ENCODE measurements at places on chromosomes 5 and 9.

DNA sequence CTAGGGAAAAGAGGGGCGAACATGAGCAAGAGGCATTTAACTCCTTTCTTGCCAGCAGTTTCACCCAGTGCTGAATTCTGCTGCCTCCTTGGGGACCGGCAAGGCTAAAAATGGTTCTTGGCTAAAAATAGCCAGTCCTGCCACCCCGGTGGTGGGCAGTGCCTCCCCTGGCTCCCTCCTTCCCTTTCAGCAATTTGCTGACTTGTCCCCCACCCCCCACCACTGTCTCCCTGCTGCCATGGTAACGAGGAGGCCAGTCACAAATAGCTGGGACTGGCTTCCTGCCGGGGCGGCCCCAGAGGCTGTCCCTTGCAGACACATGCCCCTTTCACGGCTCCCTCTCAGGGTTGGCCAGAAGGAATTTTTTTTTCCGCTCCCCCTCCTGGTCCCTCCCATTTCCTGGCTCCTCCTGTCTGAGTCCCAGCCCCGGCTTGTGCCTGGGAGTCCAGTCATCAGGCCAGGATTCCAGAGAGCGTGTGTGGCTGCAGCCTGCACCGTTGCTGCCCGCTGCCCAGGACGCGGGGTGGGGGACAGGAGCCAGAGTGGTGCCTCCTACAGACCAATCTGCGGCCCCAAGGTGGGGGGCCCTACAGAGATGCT is 130.3 kb downstream of the RGS3 start:
- no peak for DNase-seq

DNA sequence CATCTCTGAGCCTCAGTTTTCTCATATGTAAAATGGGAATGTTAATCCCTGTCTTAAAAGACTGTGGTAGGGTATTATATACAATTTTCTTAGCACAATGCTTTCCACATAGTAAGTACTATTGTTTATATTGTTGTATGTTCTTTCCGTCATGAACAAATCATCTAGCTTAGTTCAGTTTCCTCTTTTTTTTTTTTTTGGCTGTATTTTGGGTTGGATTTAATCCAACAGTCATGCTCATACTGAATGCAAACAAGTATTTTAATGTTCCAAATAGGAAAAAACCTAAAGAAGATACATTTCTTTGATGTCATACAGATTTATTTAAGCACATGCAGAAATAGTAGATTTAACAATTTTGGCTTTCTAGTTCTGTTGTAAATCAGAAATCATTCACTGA is 95.1 kb downstream of the RNF180 start:
- DNase-seq, result no peak

- no peak for DNase-seq
Measured at GRCh38 chr5:151758141-151758429, 346 bp downstream of the ATOX1 start.

GRCh38 chr9:86714999-86715398 is 232.3 kb downstream of the GAS1 start:
- no peak for DNase-seq

GRCh38 chr5:145449794-145450193 is 385.3 kb downstream of the PRELID2 start:
- DNase-seq, result no peak

DNA sequence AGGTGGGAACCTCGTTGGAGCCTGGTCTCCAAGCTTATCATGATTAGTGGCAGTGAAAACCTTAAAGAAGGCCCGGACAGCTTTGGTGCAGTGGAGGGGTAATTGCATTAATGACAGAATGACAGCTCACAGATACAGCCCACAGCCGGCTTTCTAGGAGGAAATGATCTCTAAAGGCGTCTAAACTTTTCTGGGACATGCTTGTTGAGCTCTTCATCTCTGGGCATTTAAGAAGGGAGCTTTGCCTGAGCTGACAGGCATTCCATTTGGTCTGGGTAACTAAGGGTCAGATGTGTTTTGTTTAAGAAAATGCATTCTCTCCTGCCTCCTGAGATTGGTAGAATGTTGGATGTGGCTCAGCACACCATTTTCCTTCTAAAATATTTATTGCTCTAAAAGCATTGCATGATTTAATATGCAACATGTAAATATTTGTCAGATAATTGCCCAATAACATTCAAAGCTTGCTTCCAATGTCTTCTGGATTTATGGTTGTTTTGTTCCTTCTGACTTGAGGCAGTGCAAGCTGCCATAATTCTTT is 4.0 kb downstream of the ANKRD33B start:
- no peak for DNase-seq

- no peak for DNase-seq
Measured at GRCh38 chr5:65268525-65268924, 213.2 kb downstream of the ADAMTS6 start.

- DNase-seq, result no peak
Measured at GRCh38 chr5:139859013-139859412, 63.4 kb downstream of the PSD2 start.

DNA sequence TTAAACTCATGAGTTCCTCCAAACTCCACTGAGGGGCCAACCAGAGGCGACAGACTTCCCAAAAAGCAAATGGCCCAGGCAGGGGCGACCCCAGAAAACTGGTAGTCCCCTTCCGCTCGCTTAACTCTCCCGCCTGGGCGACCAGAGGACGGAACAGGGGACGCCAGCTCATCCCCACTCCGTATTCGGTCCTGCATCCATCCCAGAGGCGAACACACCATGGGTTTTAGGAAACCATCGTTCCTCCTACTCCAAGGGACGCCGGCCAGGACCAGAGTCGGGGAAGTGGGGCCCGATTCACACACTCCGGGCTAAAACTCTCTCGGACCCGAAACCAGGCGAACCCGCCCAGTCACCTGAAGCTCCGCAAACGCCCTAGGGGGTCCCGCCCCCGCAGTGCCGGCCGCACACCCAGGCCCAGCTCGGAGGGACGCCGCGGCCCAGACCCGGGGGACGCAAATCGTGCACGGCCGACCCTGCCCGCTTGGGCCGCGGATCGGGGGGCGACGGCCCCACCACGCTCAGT is 478 bp downstream of the TEX10 start:
- no peak for DNase-seq

- DNase-seq, result no peak
Measured at GRCh38 chr9:33354651-33355211, 47.6 kb downstream of the AQP7 start.

GRCh38 chr9:95587021-95587964 is 70.5 kb upstream of the PTCH1 start:
- DNase-seq, result no peak

- no peak for DNase-seq
Measured at GRCh38 chr9:97781902-97782301, 71.1 kb upstream of the FOXE1 start.

- no peak for DNase-seq
Measured at GRCh38 chr9:105697871-105698270, 3.5 kb downstream of the TMEM38B start.

- DNase-seq, result no peak
Measured at GRCh38 chr9:88721025-88721424, 186.0 kb downstream of the NXNL2 start.

DNA sequence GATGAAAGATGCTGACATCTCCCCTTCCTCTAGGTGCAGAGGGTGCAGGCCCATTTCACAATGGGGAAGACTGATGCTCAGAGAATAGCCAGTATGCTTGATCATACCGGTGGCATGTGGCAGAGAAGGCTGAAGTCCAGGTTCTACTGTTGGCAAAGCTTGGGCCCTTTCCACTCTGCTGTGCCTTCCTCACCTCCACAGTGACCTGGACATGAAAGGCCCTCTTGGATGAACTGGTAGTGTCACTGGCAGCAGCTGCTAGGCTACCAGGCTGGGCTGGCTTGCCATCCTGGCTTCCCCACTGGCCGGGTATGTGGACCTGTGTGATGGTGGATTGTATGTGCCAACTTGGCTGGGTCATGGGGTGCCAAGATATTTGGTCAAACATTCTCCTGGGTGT is 92.0 kb downstream of the GADD45G start:
- no peak for DNase-seq

GRCh38 chr5:155027993-155028629 is 14.6 kb downstream of the KIF4B start:
- DNase-seq, result no peak

DNA sequence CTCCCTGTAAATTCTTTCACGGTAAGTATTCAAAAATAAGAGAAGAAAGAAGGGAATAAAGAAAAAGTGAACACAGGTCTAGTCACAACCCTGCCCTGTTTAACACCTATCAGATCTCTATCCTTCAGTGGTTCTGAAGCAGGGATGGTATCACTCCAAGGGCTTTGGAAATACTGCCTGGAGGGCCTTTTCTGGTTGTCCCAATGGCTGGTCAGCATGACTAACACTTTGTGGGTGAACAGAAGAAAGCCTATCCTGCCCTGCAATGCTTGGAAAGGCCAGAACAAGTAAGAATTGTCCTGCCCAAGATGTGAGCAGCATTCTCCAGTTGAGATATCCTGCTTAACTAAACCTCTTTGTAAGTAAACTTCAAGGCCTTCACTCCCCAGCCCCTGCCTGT is 124.9 kb downstream of the TMEM167A start:
- no peak for DNase-seq

DNA sequence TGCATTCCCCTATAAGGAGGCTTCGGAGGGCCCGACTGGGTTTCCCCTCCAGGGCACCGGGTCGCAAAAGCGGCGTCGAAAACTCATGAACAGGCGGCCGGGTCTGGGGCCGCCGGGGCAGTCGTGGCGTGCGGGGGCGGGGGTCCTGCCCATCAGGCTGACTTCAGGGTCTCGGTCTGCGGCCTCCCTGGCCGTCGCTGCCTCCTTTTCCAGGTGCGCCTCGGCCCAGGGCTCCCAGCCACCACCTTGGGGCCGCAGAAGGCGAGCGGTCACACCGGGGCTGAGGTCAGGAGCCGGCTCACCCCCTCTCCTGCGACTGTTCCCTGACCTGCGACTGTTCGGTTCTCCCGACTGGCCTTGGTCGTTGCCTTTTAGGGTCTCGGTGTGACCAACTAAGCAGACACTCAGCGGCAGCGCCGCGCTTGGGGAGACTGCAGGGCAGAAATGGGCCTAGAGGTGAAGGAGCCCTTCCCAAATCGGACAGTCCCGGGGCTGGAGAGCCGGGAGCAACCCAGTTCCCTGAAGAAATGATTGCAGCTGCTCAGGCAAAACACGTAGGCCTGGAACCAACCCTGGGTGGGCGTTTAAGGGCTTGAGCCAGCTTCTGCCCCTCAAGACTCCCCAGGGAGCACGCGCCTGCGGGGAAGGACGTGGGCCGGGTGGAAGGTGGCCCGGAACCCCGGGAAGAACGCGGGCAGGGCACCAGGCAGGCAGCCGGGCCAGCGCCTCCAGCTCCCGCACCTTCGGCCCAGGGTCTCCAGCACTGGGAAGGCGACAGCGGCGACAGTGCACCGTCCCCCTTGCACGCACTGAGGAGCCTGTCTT is 11.2 kb downstream of the IRX2 start:
- DNase-seq, result no peak

GRCh38 chr9:113919382-113919781 is 43.3 kb downstream of the ZNF618 start:
- DNase-seq, result no peak

DNA sequence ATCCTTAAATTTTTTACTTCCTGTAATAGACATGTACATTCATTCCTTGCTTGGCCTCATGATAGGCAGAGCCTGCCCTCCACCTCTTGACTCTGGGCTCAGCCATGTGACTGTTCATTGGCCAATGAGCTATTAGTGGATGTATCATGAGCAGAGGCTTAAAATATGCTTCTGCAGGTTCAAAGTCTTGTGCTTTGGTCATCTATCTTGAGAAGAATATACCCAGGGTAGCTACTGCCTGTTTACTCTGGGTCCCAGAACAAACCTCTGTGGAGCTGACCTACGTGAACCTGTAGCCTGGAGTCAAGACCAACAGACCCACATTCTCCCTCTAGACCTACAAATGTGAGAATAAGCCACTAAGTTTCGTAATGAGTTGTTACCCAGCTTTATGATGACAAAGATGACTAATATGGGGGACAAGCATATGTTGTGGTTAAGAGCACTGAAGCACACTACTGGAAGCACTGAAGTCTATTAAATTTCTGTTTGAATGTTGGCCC is 244.4 kb downstream of the MAST4 start:
- no peak for DNase-seq

- no peak for DNase-seq
Measured at GRCh38 chr5:149672701-149673476, 57.2 kb upstream of the PPARGC1B start.

- no peak for DNase-seq
Measured at GRCh38 chr5:53515988-53516387, 35.6 kb downstream of the FST start.

DNA sequence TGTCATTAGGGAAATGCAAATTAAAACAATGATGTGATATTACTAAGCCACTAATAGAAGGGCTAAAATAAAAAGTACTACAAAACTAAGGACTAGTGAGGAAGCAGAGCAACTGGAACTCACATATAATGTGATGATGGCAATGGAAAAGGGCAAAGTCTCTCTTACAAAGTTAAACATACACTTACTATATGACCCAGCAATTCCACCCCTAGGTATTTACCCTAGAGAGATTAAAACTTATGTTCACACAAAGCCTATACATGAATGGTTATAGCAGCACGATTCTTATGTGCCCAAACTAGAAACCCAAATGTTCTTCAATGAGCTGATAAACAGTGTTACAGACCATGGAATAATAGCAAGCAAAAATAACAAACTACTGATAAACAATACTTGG is 643.7 kb downstream of the TLE1 start:
- no peak for DNase-seq
